T1000 (cell line): ENCODE measurements at places on chromosomes 6 and 20.

- no peak for DNase-seq
Measured at GRCh38 chr6:16229700-16230099, 8.7 kb upstream of the GMPR start.

GRCh38 chr6:85470023-85470410 is 20.1 kb downstream of the NT5E start:
- DNase-seq: no peak

DNA sequence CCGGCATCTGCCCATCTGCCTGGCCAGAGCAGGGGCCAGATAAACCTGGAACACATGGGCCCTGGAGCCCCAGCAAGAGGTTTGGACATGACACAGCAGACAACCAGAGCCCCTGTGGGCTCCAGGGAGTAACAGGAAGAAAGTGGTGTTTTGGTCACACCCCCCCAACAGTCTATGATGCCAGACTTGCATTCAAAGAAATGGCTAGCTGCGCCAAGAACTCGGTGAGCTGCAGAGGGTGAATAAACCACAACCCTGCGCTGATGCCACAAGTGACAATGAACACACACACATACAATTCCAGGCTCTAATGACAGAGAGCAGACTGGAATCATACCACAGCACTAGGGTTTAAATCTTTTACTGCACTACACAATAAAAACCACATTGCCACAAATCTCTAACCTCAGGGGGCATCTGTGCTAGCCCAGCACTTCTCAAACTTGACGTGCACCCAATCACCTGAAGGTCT is 34.0 kb downstream of the TRERF1 start:
- no peak for DNase-seq

GRCh38 chr6:80304014-80304413 is 197.5 kb downstream of the BCKDHB start:
- no peak for DNase-seq

- no peak for DNase-seq
Measured at GRCh38 chr6:1868561-1869261, 259.0 kb downstream of the FOXC1 start.

- no peak for DNase-seq
Measured at GRCh38 chr20:24619212-24619611, 149.8 kb downstream of the SYNDIG1 start.

GRCh38 chr6:11042750-11043377 is 1.2 kb downstream of the ELOVL2 start:
- DNase-seq: no peak

DNA sequence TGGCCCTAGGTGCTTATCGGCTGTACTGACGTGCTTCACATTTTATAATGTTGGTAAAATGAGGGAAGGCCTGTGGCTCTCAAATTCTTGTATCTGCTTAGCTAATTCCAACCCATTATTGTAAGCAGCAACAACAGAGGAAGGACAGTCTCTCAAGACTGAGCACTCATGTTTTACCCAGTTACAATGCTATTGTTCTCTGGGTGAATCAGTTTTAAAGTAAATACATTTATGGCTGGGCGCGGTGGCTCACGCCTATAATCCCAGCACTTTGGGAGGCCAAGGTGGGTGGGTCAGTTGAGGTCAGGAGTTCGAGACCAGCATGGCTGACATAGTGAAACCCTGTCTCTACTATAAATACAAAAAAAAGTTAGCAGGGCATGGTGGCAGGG is 194.6 kb downstream of the PRKN start:
- DNase-seq: no peak

- no peak for DNase-seq
Measured at GRCh38 chr6:143843677-143843999, 500 bp downstream of the LTV1 start.

DNA sequence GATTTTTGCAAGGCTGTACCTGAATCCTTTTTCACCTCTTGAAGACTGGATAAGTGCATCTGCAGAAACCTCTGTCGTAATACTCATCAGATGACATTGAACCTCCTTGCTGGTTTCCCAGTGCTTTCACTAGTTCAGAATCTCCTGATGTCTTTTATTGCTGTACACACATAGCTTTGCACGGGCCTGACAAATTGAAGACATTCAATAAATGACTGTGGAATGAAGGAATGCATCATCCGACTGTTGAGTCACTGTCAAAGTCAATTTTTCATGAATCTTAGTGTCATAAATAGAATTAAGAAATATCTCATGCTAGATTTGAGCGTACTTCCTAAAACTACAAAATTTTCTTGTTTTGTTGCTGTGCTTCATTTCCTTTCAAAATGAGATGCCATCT is 598.2 kb upstream of the MAP3K7 start:
- DNase-seq: no peak

GRCh38 chr20:2748551-2749342 is 51.7 kb downstream of the CPXM1 start:
- no peak for DNase-seq
